CD4-positive, alpha-beta T cell treated with Interleukin-10 for 1 hour (primary cell): ENCODE measurements at places on chromosomes 6 and 20.
A peak's percentile ranks its signal among the peaks of the same experiment; 100 is the strongest.

DNA sequence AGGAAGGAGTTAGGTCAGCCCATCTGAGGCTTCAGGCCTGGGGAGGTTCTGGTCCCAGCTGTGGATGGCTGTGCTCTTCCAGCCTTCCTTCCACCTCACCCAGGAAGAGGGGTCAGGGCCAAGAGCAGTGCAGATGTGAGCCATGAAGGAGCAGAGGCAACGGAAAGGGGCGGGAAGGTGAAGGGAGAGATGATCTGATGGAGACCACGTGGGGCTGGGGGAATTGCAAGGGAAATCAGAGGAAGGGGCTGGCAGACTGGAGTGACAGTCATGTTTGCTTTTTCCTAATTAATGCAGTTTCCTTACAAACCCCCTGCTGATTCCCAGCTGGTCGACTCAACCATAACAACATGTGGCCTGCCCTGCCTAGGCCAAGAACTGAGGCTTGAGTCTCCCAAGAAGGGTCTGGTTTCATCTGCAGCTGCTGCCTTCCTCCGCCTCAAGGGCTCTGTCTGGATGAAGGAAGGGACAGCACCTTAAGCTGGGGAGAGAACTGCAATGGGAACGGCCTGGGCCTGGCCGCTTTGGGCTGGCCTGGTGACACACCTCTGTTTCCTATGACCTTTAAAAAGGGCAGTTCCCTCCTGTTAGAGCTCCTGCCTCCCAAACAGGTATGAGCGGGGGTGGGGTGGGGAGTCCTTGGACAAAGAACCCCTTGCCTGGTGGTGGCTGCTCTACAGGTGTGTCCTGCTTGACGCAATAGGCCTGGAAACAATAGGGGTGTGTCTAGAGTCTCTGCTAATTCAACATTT, 7.8 kb upstream of the MRPS18A start:
- DNase-seq = no peak

DNA sequence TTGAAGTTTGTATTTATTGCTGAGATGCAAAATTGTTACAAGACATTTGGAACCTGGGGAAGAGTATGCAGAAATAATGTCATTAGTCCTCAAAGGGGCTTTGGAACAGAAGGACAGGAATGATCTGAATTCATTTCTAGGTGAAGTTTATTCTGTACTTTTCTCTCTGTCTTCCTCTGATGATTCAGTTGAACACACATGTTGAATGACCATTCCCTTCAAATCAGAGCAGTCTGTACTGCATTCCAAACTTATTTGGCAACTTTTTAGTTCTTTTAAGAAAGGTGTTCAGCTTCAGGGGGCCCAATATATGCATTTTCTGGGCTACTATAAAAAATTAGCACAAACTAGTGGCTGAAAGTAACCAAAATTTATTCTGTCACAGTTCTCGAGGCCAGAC, 213.9 kb upstream of the LAMP5 start:
- DNase-seq = no peak

- peak; percentile 21 for DNase-seq
These were observed 117.5 kb upstream of the CEP85L start for GRCh38 chr6:118768904-118769325.

- DNase-seq = no peak
These were observed 14.2 kb upstream of the SYNJ2 start for GRCh38 chr6:157967486-157967885.

- no peak for DNase-seq
These were observed 34.6 kb upstream of the EPHA7 start for GRCh38 chr6:93453956-93454355.

DNA sequence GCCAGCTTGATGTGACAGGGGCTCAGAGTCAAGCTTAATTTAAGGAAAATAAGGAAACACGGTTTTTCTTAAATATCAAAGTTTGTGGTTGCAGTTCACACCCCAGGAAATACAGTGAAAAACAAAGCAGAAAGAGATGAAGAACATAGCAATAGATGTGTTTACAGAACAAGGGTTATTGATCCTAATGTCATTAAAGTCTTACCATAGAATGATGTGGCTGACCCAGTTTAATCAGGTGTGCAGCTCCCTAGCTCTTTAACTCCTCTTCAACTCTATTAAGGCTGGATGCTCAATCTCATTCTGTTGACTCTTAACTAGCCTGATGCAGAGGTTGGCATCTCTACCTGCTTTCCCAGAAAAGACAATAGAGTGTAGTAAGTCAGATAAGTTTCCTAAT, 7.5 kb upstream of the GTF3C6 start:
- no peak for DNase-seq

GRCh38 chr20:841568-842546, 8.3 kb downstream of the FAM110A start:
- no peak for DNase-seq

DNA sequence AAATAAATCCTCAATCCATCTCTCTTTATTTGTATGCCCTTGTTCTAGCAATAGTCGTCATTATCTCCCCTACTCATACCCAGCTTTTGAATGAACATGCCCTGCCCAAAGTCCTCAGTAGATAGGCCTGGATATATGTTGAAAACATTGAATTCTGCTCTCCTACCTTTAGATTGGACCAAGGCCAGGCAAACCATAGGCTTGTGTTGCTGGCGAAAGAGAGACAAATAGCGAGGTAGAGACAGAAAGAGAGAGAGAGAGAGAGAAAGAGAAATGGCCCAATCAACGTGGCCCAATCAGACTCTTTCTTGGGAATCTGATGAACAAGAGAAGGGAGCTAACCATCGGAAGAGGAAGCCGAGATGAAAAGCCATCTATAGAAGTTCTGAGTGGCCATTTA, 45.2 kb downstream of the NEDD9 start:
- DNase-seq = no peak

- DNase-seq = no peak
These were observed 67.4 kb downstream of the ECT2L start for GRCh38 chr6:138863321-138863720.

GRCh38 chr6:34226731-34227586, 9.7 kb upstream of the HMGA1 start:
- DNase-seq = no peak

DNA sequence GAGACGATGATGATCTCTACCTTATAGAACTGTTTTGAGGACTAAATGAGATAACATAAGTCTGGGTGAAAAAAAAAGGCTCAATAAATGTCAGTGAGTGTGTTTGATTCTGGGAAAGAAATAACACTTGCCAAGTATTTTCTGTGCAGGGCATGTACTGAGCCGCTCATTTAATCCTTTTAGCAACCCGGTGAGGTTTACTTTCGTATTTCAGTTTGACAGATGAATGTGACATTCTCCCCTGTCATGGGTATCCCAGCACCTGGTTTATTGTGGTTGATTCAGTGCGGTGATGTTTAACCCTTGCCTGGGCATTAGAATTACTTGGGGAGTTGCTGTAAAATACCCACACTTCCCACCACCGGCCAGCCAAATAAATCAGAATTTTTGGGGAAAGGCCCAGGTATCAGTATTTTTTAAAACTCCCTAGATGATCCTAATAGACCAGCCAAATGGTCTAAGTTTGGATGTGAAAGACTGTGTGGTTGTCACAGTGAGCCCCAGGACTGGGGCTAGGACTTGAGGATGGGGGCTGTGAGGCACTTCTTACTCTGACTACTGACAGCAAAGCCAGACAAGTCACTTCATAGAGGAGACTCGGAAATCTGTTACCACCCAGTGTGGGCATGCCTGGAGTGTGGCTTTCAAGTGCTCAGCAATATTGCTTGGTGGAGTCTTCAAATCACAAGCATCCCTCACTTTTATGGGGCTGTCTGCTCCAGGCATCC, 100.2 kb upstream of the KCNG1 start:
- DNase-seq = no peak

DNA sequence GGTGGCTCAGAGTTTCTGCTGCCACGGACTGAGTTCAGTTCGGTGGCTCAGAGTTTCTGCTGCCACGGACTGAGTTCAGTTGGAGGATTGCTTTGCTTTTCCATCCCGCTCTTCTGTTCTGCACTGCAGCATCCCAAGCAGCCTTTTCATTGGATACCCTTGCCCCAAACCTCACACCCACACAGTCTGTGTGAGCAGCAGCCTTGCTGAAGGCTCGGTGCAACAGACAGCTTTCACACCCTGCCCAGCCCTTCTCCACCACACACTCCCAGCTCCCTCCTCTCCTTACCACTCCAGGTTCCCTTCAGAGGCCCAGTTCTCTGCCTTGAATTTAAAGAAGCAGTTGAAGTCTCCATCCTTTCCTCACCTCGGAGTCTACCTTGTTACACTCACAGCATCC, 52.5 kb upstream of the CHD6 start:
- DNase-seq = no peak

GRCh38 chr6:82178077-82178758, 69.3 kb downstream of the IBTK start:
- DNase-seq = no peak

- no peak for DNase-seq
These were observed 845 bp upstream of the MARCKS start for GRCh38 chr6:113856375-113856624.

- DNase-seq = no peak
These were observed 32.6 kb upstream of the TULP4 start for GRCh38 chr6:158279615-158280014.

GRCh38 chr6:125237764-125238163, 64.0 kb downstream of the HDDC2 start:
- no peak for DNase-seq

DNA sequence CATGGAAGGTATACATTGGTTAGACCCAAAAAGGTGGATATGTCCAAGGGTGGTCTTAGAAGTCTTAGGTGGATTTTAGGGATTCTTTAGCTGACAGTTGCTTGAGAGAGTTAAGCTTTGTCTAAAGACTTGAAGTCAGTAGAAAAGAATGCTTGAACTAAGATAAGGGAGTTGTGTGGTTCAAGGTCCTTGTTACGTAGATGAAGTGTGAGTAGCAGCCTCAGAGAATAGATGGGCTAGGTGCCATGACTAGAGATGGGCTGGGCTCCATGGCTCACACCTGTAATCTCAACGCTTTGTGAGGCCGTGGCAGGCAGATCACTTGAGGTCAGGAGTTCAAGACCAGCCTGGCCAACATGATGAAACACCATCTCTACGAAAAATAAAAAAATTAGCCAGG, 1.7 kb downstream of the SHLD1 start:
- no peak for DNase-seq

DNA sequence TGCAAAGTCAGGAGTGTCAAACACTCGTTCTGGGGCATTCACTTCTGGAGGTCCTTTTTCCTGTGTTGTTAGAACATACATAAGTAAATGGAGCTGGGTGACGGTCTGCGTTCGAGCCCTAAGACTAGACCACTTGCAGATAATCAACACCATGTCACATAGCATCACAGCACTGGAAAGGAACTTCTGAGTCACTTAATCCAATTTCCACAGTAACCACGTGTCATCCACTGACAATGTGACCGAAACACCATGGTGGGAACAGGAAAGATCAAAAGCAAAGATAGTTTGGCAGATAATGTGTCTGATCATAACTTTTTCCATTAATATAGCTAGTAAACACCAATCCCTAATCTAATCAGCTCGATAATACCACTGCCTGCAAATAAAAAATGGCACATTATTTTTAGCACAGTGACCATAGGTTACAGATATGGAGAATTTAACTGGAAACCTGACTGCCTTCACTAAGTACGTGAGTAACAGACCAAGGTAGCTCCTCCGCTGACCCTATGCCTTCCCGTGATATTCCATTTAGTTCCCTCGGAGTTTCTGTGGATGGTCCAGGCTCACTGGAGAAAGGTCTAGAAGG, 34.8 kb downstream of the WRNIP1 start:
- no peak for DNase-seq

DNA sequence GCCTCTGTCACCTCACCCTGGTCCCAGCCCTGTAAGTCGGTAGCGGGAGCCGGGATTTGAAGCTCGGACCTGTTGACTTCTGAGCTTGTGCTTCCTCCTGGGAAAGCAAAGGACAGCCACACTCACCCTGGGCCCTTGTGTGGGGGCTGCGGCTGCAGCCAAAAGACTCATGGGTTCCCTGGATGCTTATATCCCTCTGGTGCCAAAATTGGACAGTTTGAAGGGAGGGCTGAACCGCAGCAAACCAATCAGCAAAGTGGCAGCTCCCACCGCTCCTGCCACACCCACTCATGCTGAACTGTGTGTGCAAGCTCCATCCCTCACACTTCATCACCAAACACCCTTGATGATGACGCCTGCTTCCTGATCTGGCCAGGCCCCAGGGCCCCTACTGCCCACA, 3.9 kb upstream of the CCN5 start:
- no peak for DNase-seq

GRCh38 chr6:1519597-1519996, 90.1 kb upstream of the FOXC1 start:
- no peak for DNase-seq
